ENCODE measurements at places on chromosomes 2 and 18. TPM values are rescaled to one million over a fixed set of nuclear protein-coding genes. Genes with fewer than 3 reads are reported as not detected.

GRCh38 chr2:149223472-149224095 is 106.8 kb upstream of the LYPD6 start:
- no peak for DNase-seq

DNA sequence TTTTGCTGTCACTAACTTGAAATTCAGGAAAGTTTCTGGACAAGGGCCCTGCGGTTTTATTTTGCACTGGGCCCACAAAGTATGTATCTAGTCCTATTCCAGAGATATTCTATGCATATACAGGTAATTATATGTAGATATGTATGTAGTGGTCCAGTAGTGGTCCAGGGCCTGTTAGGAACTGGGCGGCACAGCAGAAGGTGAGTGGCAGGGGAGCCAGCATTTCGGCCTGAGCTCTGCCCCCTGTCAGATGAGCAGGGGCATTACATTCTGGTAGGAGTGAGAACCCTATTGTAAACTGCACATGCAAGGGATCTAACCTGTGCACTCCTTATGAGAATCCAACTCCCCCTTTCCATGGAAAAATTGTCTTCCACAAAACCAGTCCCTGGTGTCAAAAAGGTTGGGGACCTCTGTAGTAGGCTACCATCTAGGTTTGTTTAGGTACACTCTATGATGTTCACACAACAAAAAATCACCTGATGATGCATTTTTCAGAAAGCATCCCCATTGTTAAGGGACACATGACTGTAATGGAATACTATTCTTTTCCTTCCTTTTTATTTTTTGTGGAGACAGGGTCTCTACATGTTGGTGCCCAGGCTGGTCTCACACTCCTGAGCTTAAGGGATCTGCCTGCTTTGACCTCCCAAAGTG is 2.8 kb upstream of the PPP4R3B start:
- DNase-seq: peak; percentile 6

DNA sequence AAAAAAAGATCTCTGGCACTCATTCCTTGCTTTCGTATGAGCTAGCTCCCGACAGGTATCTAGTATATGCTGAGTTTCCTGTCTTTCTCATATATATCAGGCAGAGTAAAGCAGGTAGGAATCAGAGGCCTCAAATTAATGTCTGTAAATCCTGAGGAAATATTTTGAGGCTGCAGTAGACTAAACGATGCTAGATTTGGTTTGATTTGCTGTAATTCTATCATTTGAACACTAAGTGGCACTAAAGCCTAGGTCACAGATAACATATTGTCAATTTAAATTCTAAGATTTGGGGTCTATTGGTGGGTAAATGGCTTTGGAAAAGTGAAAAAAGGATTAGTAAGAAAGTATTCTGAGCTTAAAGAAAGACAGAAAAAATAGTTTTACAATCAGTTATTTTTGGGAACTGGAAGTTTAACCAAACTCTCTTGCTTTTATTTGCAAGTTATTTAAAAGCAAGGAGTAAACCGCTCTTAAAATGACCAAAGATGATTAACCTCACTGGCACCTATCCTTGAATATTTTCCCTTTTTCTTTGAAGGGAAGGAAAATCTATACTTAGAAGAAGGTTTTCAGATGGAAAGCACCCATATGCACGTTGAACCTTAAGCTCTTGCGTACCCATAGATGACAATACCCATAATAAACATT is 37.6 kb upstream of the SLC4A10 start:
- peak; percentile 39 for DNase-seq

- DNase-seq: no peak
These were observed 254.1 kb downstream of the GLI2 start for GRCh38 chr2:120989512-120990441.

Gene IL1F10
- not detected for polyA plus RNA-seq

All from cardiac muscle cell (in vitro differentiated cells and primary cell).